ENCODE measurements at places on chromosomes 6 and 20.

- DNase-seq, result no peak
Measured at GRCh38 chr6:63589952-63590411, 17.7 kb downstream of the LOC128125822 start.

- no peak for DNase-seq
Measured at GRCh38 chr6:170074435-170074834, 216.4 kb downstream of the DLL1 start.

GRCh38 chr6:158767709-158768108 is 51.5 kb downstream of the EZR start:
- DNase-seq, result no peak

DNA sequence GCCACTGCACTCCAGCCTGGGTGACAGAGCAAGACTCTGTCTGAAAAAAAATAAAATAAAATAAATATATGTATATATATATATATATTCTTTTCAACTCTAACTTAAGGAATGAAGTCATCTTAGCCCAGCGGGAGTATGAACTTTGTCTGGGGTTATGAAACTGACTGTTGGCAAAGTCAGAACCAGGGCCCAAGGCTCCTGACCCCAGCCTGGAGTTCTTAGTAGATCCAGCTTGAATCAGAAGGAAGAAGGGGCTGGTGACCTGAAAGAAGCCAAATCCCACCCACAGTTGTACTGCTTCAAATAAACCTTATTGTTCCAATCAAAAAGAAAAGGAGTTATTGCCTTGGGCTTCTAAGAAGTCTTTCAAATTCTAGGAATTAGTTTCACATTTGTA is 83.1 kb upstream of the MAP7 start:
- DNase-seq, result no peak

GRCh38 chr6:7052443-7053011 is 55.2 kb upstream of the RREB1 start:
- DNase-seq, result no peak

DNA sequence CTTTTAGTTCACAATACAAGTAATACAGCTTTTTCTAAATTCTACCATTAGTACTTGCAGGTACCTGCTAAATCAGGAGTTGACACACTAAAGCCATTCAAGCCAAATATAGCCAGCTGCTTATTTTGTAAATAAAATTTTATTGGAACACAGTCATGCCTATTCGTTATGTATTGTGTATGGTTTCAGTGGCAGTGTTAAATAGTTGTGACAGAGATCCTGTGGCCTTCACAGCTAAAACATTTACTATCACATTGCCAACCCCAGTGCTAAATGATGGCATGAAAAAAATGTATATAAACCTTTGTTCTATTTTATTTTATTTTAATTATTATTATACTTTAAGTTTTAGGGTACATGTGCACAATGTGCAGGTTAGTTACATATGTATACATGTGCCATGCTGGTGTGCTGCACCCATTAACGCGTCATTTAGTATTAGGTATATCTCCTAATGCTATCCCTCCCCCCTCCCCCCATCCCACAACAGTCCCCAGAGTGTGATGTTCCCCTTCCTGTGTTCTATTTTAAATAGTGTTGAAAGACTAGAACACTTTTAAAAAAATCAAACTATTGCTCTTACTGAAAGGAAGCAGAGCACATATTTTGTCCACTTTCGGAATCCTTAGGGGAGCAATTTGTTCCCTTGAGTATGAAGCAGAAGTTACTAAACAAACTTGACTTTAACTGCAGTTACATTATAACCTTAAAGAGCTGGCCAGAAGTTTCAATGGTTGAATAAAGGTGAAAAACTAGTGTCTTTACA is 115.7 kb downstream of the PRIM2 start:
- DNase-seq, result no peak

- no peak for DNase-seq
Measured at GRCh38 chr6:112744827-112745226, 397.7 kb downstream of the RFPL4B start.

DNA sequence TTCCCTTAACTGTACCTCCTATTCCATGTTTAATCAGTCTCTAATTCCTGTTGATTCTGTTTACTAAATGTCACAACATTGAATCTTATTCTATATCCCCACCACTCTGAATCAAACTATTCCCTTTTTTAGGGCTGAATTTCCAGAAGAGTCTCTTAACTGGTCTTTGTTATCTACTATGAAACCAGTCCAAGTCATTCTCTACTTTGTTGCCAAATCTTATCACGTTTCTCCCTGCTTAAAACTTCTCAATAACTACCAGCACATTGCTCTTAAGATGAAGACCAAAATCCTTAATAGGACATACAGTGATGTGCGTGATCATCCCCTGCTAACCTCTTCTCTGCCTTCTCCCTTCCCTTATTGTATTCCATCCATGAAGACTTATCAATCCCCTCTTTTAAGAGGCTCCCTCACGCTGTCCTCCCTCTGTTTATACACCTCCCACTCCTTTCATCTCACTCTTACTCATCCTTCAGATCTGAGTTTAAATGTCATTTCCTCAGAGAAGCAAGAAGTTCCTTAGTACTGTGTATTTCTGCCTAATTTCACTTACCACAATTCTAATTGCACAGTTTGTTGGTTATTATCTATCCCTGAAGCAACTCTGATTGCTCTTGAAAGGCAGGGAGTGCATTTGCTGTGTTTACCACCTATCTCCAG is 143.0 kb upstream of the AHI1 start:
- no peak for DNase-seq

DNA sequence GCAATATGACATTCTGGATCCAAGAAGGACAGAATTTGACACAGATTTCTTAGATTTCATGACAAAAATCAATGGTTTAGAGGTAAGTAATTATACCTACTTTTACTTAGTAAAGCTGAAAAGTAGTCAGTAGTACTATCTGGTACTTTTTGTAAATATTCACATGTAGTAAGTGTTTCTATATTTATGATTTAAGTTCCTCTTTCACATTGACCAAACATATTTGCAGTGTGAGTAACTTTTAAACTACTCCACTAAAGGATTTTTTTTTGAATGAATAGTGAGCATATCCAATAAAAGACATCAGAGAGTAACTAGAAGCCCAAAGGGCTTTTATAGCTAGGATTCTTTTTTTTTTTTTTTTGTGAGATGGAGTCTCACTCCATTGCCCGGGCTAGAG is 60.8 kb downstream of the DNAH8 start:
- no peak for DNase-seq

GRCh38 chr6:125004198-125004597 is 42.0 kb downstream of the RNF217 start:
- DNase-seq, result no peak

DNA sequence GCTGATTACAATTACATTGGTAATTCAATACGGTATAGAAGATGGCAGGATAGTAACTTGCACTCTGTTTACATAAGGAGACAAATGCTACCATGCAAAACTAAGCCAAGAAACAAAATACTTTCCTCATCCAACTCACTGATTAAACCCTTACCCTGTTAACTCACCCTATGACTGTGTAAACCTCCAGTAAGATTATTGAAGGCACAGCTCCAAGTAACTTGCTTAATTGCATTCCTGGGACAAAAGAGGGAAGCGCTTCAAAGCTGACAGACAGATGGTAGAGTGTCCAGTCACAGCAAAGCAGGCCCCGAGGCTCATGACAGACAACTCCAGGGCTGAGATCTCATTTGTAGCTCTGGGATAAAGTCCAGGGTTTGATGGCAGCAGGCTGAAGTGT is 6.9 kb upstream of the KIF16B start:
- peak; percentile 12 for DNase-seq

- DNase-seq, result peak; percentile 58
Measured at GRCh38 chr6:87929843-87930288, 117.8 kb upstream of the SPACA1 start.

DNA sequence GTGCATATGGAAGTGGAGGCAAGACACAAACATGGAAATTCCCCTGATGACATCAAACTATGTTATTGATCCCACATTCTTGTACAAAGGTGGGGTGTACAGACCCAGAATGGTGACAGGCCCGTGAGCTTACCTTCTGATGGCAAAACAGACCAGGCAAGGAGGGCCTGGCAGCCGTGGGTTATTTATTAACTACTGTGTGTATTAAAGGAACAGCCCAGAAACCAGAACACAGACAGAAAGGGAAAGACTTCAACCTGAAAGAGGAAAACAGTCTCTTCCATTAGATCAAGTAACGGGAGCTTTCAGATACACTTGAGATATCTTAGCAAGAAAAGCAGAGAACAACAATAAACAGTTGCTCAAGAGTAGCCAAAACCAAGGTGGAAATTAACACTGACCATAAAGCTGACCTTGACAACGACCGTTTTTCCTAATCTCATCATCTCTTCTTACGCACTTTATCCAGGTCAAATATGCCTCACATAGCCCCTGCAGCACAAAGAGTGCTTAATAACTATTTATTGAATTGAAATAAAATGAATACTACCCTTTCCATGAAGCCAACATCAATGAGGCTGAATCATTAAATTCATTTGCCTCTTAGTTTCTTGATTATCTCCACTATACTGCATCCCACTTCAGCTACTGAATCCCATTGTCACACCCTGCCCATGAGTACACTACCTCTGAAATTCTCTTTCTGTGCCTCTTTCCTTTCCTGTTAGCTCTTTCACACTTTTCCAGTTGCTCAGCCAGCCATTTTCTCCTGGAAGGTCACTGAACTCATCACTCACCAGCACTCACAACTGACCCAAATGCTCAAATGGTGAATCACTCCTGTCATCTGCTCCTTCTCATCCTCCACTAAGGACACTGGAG is 67.4 kb downstream of the MOXD1 start:
- no peak for DNase-seq

- DNase-seq, result no peak
Measured at GRCh38 chr6:4531406-4531805, 244.8 kb upstream of the CDYL start.

GRCh38 chr6:43070028-43070632 is 6.0 kb upstream of the PTK7 start:
- DNase-seq, result peak; percentile 23

DNA sequence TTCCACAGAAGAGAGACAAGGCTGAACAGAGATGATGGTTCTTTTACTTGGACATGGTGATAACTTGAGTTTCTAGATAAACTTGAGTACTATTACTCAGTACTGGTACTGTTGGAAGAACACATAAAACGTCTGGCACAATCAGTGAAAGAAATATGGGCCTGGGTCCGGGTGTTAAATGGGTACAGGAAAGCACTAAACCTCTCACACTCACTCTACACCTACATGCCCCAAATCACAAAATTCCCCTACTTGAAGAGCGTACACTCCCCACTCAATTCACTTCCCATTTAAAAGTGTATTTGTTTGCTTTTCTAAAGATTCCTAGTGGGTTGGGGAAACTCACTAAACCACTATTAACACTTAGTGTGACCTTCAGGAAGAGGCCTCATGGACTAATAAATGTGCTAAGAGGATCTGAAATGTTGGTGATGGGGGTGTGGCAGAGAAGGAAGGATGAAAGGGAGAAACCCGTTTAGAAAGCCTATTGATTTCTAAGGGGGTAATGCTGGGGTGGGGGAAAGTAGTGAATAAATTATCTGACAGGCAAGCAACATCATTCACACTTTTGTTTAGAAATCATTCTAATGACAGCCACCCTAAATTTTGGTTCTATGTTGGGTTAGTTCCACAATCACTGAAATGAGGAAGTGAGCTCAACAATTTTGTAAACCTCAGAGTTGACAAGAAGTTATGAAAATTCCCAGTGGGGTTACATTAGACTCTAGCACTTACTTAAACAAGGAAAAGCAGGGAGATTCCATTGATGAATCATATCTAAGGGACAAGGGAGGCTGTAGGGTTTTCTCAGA is 222.6 kb upstream of the MARCKS start:
- DNase-seq, result no peak

DNA sequence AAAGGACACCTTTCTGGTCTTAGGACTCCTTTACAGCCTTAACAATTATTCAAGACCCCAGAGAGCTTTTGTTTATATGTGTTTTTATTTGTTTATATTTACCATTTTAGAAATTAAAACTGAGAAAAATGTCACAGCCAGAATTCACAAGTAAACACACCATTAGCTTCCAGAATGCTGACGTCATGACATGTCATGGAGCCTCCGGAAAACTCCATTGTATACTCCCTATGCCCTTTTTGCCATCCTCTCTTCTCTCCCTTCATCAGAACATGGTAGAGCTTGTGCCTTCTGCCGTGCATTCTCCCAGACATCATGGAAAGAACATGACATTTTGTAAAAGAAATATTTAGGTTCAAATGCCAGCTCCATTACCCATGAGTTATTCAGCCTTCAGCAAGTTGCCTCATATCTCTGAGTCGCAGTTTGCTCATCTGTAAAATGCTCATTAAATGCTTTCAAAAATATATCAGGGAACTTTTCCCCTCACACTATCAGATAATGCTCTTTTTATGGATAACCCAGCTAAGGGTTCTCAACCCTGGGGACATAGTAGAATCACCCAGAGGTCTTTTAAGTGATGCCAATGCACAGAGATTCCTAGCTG is 27.8 kb downstream of the TNFAIP3 start:
- no peak for DNase-seq

DNA sequence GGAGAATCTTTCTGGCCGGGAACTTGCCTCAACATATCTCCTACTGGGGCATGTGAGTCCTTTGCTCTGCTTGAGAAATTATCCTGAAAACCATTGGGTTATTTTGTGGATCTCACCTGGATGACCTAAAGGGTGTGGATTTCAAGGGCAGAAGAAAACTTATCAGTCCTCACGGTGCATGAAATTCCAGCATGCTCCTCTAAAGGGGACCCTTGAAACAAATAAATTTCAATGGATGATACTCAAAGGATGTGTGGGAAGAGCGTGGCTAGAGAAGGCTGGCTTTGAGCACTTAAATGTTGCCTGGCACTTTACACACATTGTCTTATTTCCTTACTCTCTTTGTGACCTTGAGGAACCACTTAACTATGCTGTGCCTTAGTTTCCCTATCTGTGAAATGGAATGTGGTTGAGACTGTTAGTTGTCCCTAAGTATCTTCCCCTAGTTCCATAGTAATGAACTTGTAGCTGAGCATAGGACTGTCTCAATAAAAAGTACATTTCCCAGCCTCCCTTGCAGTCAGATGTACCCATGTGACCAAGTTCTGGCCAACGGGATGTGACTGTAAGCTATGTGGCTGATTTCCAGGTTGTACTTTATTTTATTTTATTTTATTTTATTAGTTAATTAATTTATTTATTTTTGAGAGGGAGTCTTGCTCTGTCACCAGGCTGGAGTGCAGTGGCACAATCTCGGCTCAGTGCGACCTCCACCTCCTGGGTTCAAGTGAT is 81.9 kb upstream of the PTPN1 start:
- no peak for DNase-seq

GRCh38 chr6:3340894-3341293 is 82.1 kb downstream of the PSMG4 start:
- DNase-seq, result no peak

- DNase-seq, result no peak
Measured at GRCh38 chr20:21361266-21361665, 36.1 kb downstream of the NKX2-4 start.

DNA sequence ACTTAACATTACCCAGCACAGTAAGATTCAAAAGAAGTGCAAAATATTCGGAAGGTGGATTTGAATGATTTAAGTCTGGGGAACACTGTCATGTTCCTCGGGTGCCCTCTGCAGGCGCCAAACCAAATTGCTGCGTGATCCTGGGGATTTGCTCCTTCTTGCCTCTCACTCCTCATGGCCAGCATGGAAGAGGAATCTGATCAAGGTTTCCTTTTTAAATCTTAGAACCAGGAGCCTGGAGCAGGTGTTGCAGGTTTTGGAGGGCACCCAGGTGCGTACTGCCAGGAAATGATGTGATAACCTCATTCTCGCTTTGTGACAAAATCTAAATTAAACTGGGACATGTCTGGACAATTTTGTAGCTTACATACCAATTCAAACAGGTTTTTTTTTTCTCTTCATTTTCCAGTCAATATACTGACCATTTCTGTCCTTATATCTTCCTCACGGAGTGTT is 8.1 kb upstream of the PFDN4 start:
- DNase-seq, result peak; percentile 38

- DNase-seq, result no peak
Measured at GRCh38 chr20:63047267-63047666, 40.5 kb upstream of the BHLHE23 start.

All from NCI-H1092 (cell line).